ENCODE measurements at places on chromosomes 11 and 22.

- DNase-seq, result no peak
These were observed 846.2 kb upstream of the API5 start for GRCh38 chr11:42465623-42466022.

DNA sequence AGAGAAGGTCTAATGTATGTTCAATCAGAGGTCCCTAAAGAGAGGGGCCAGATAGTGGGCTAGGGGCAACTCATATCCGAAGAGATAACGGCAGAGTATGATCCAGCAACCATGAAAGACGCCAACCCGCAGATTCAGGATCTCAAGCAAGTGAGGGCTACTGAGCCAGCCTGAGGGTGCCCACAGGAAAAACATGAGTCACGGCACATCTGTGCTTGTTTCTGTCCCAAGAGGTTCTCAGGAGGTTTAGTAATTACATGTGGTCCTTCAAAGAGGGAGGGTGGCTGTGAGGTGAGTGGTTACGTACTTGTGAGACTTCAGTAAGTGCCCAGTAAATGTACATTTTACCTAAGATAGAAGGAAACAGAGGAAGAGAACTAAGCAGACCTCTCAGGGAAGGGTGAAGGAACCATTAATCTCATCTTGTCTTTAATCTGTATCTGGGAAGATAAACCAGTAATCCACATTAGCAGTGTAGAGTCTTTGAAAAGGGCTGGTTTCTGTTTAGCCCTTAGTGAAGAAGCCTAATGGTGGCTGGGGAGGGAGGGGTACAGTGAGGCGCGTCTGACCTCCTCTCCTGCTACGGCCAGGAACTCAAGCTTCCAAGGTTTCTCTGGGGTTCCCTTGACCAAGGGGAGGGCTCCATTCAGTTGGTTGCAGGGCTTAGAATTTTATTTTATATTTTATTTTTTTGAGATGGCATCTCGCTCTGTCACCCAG, 10.2 kb downstream of the SIRT3 start:
- DNase-seq, result peak; percentile 51

DNA sequence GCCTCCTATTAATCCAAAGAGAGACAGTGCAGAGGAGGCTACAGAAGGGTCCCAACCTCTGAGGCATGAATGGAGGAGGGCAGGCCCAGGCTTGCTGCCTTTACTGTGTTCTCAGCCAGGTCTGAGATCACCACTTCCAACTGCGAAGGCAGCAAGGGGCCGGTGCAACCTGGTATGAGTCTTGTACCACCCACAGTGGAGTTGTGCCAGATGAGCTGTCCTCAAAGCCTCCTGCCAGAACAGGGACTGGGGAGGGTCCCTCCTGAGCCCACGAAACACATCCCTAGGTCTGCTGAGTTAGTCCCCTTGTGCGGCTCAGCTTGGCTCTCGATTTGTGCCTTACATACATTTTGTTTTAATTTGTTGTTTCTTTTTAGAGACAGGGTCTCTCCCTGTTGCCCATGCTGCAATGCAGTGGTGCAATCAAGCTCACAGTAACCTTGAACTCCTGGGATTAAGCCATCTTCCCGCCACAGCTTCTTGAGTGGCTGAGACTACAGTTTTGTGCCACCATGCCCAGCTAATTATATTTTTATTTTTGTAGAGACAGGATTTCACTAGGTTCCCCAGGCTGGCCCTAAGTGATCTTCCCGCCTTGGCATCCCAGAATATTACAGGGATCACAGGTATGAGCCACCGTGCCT, 9.3 kb downstream of the MIF start:
- DNase-seq, result no peak

GRCh38 chr22:32701034-32701433, 100.5 kb upstream of the TIMP3 start:
- no peak for DNase-seq

GRCh38 chr11:38156495-38157146, 1558.6 kb upstream of the RAG2 start:
- DNase-seq, result no peak

GRCh38 chr11:85809863-85810262, 1.1 kb downstream of the SYTL2 start:
- DNase-seq, result peak; percentile 64

- DNase-seq, result no peak
These were observed 17.9 kb downstream of the CLNS1A start for GRCh38 chr11:77619576-77620198.

Measured in activated CD8-positive, alpha-beta T cell treated with anti-CD3 and anti-CD28 coated beads for 36 hours (primary cell).